ENCODE measurements at places on chromosomes 3 and 15.

DNA sequence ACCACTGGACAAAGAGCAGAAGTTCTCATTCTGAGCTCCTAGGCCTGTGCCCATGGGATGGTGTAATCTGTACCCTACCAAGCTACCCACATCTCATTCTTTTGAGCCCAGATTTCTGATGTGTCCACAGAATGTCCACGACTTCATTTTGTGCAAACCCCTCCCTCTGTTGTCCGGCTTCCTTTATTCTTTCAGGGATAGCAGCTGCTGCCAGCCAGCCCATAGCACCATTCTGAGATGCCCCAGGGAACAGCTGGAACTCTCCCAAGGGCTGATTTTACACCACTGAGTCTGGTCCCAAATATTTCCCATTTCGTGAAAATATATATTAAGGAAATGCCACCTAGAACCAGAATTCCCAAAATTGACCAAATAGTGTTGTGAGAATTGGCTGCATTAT, 236.6 kb downstream of the SATB1 start:
- no peak for DNase-seq

GRCh38 chr3:31227131-31227562, 305.6 kb upstream of the STT3B start:
- DNase-seq, result no peak

DNA sequence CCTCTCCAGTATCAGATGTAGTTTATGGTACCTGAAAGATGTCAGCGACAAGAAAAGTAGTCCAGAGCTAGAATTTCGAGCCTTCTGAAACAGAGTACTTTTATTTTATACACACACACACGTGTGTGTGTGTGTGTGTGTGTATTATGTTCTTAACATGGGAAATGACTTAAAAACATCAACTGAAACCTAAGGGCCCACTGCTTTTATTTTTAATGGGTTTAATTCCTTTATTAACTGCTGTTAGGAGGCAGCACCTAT, 1.9 kb downstream of the TCF12 start:
- no peak for DNase-seq

DNA sequence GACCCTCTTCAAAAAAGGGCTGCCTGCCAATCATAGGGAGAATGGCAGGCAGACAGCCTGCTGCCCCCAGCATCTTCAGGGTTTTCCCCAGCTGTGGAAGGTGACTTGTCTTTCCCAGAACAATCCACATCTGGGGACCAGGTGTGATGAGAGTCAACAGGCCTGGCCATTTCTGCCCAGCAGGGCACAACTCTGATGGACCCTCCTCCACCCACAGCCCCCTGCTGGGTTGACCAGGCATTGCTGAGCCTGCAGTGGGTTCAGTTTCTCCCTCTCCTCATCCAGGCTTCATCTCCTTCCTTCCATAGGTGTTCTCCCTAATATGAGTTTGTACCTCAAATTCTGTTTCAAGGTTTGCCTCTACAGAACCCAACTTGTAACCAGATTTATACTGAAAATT, 111.0 kb downstream of the MINAR1 start:
- no peak for DNase-seq

GRCh38 chr15:66241087-66241907, 12.3 kb downstream of the MEGF11 start:
- no peak for DNase-seq

DNA sequence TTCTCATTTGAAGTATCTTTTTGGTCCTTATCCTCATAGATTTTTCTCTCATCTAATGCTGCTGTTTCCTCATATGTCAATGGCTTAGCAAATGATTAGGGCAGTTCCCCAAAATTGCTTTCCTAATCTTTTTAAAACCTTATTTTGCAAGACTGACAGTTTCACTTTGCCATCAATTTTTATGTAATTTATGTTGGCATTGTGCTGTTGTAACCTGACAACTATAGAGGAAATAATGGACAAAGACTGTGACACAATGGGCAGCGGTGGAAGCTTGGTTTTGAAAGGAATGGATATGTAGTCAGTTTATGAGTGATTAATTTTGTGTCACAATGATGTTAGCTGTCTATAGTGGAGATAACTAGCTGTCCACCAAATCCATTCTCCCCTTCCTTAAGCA, 10.6 kb upstream of the SH3BP5 start:
- DNase-seq, result no peak

DNA sequence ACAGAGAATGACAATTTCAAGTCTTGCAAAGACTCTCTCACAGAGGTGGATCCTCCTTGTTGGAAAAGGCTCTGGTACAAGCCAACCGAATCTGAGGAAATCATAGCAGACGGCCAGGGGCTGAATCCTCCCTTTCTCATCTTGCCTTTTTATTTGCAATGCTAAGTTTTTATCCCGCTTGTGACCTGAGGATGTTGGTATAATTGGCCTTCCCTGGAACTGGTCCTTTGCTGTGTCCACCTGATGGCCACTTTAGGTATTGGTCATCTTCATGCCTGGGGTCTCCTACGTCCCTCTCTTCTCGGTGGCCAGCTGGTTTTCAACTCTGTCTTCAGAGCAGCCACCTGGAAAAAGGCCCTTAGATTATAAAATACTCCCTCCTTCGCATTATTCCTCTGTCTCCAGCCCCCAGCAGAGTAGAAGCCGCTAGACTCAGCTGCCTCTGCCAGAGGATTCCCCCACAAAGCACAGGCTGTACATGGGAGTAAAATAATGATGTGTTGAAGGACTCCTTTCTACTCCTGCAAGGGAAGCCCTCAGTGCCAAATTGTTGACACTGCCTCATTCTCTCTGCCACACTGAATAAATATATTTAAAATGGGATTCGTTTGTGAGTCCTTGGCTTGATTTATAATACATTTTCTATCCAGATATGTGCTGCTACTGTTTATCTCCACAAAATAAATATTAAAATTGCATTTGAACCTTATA, 208.9 kb upstream of the CFAP20DC start:
- no peak for DNase-seq

DNA sequence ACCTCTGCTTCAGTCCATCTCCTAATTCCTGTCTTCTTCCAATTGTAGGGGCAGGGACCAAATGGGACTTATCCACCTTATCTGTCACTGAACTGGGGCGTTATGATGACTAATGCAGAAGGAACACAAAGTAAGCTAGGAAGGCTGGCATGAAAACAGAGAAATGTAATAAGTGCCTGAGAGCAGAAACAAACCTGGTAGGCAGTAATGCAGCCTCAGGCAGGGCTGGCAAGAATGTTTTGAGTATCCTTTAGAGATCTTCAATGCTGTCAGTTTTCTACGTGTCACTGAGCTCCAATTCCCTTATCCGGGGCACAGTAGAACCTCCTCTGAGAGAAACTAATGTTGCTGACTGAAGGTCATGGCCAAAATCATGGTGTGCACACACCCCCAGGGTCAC, 246.2 kb upstream of the TBL1XR1 start:
- DNase-seq, result no peak

- no peak for DNase-seq
Observed at GRCh38 chr15:35184646-35185045, 99.6 kb upstream of the NANOGP8 start.

DNA sequence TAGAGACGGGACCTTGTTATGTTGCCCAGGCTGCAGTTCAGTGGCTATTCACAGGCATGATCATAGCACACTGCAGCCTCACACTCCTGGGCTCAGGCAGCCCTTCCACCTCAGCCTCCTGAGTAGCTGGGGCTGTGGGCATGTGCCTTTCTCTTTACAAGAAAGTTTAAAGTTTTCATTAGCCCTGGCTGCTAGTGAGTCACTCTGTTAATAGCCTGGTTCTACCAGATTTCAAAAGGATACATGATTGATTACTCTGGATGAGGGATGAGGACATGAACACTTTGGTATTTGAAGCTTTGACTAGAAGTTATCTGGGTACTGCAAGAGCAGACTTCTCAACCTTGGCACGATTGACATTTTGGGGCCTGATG, 95.1 kb downstream of the DHX36 start:
- DNase-seq, result no peak

DNA sequence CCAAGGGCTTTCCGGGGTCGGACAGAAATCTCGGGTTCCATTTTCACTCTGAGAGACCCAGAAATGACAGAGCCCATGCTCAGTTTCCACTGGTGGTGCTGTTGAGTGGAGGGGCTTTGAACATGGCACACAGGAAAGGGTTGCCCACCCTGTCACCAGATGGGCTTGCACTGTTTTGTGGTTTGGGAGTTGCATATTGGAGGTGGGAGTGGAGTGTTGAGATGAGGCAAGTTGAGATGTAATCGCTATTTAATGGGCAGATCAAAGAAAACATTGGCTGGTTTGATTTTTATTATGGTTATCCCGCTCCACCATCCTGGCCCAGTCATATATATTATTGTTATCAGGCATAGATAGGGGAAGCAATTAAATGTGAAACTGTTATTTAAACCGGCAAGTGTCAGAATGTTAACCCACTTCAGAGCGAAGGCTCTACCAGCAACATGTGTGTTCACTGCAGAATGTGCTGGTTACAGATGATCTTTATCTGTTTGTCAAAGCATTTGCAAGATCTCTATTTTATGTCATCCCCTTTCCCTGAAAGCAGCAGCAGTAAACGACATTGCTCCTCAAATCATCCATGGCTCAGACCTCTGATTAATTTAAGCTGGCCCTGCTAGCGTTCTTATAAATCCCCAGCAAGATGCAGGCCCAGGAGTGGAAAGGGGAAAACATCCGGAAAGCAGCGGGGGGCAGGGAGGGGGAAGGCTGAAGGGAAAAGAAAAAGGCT, 58.3 kb upstream of the TSEN2 start:
- DNase-seq, result peak; percentile 23

DNA sequence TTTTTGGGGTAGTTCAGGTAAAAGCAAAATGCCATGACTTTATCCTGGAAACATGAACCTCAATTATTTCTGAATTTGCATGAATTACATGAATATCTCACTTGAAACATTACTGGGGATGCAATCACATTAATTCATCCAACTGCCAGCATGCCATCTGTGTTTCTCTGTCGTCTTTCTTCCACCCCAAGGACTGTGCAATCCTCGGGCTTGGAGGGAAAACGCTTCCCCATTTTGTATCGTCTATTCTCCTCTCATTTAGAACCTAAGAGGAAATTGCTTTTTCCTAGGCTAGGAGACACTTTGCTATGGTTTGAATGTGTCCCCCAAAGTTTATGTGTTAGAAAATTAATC, 109.4 kb downstream of the SQOR start:
- no peak for DNase-seq

DNA sequence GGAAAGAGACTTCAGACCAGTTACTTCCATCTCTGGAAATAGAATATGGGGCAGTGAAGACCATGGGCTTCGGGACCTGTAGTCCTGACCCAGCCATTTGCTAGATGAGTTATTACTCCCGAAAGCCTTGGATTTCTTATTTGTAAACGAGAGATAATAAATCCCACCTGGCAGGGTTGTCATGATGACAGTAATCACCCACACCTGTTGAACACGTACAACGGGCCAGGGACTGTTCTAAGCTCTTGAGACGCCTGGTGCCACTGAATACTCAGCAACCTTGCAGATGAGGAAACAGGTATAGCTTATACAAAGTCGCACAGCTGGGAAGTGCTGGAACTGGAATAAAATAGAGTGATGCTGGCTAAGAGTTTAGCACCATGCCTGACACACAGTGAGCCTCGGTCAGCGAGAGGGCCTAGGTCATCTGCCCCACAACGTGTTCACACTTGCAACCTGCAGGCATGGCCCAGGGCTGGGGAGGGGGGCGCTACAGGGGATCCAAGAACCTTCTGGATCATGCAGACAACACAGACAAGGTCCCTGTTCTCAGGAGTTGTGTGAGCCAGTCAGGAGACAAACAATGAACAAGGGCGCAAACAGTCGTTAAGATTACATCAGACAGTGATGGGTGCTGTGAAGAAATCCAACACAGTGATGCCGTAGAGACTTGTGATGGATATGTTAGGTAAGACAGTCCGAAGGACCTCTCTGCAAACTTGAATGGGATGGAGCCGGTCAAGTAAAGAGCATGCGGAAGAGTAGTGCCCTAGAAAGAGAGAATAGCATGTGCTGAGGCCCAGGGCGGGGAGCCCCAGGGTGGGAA, 89.2 kb downstream of the CORO2B start:
- no peak for DNase-seq

DNA sequence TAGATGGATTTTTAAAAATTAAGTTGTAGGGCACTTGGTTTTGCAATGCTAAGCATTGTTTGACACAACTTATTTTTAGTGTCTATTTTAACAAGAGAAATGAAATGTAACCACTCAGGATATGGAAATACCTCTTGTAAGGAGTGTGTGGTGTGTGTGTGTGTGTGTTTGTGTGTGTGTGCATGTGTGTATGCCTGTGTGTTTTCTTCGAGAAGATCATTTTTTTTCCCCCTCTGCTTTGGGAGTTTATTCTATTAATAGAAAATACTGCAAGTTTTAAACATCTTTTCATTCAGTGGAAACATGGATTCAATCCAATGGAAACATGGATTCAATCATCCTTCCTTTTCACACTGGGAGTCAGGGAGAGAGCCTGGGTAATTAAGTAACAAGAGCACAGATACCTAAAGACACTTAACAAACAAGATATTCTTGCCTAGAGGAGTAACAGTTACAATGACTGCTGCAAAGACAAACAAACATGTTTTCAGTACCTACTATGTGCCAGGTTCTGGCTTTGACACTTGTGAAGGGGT, 567.2 kb upstream of the TBL1XR1 start:
- no peak for DNase-seq

DNA sequence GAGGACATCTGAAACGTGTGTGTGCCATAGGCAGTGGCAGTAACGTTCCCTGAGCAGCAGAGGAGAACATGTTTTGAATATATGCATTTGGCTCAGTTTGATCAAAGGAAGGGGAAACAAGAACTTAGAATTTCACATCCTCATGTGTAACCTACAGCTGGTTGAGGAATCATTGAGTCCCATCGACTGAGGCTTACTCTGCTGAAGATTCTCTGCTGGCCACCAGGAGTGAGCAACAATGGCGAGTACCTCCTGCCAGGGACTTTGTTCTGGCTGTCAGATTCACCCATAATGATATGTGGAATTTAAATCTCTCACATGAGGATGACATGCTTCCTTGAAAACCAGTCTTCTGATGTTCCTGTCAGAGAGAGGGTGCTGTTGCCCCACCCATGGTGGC, 21.3 kb downstream of the GORASP1 start:
- no peak for DNase-seq

GRCh38 chr15:87322265-87322664, 934.3 kb downstream of the NTRK3 start:
- DNase-seq, result no peak

DNA sequence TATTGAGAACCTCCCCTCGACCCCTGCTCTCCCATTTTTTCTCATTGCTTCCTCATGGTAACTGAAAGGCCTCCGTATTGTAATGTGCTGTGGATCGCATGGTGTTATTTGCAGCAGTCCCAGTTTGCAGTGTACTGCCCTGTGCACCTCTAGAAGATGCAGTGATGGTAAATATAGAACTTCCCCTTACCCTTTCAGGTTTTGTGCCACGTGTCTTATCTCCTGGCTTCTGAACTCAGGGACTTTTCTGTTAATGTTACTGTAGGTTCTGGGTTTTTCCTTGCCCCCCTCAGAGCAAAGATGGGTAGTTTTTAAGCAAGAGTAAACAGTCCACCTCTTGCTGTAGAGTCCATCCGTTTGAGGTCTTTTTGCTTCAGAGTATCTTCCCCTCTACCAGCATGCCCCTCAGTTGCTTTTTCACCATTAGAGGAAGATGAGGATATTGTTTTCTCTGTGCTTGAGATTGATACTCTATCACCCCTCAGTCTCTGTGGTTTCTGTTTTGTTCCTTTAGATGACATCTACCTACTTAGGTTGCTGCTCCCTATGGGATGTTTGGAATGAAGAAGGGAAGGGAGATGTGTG, 22.4 kb downstream of the CHD2 start:
- DNase-seq, result no peak
